Activated CD8-positive, alpha-beta memory T cell treated with anti-CD3 and anti-CD28 coated beads for 4 hours (primary cell): ENCODE measurements at places on chromosomes 7 and 10.

DNA sequence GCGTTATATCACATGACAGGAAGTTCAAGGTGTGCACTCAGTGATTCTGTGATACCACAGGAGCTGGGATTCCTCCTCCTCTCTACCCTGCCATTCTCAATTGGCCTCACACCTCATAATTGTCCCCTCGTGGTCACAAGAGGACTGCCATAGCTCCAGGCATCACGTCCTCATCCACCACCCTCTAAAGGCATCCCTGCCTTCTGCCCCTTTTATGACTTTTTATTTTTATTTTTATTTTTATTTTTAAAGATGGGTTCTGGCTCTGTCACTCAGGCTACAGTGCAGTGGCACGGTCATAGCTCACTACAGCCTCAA is 47.0 kb downstream of the PDGFA start:
- no peak for DNase-seq

DNA sequence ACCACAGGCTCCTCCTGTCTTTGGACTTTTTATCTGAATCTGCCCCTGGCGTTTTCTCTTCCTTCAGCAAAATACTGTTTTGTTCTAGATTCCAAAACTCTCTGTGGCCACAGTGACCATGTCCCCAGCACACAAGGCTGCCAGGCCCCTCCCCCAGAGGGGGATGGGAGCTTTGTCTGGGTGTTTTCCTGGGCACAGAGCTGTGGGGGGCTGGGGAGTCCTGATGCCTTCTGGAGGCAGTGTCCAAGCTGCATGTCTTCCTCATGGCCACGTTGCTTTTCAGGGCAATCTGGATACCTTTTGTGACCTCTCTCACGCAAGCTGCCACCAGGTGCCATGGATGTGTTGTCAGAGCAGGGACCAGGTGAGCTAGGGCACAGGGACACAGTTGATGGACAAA is 26.2 kb downstream of the ANTXRL start:
- no peak for DNase-seq

DNA sequence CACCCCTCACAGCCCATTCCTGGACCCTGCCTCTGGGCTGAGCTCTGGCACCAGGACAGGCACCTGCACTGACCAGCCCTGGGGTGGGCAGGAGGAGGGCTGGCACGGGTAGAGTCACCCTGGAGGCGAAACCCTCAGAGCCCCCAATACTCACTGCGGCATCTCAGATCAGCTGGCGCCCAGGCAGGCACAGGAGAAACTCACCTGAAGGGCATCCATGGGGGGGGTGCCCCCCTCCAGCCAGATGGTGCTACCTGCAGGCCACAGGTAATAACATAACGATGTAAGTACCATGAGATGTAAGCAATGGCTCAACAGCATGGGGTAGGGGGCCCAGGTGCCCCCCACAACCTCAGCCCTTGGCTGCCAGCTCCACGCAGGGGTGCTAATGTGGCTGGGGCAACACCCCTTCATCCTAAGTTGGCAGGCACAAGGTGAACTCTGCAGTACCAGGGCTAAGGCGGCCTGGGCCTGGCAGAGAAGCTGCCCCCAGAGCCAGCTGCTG is 12.1 kb upstream of the PYROXD2 start:
- no peak for DNase-seq

GRCh38 chr10:95290461-95291364 is at the start of gene PDLIM1:
Gene PDLIM1 (minus strand): TSS chr10:95291003. CDS start chr10:95290915, 88 bp downstream.
- DNase-seq = no peak

GRCh38 chr10:71747039-71747531 is 26.2 kb downstream of the VSIR start:
- DNase-seq = no peak

DNA sequence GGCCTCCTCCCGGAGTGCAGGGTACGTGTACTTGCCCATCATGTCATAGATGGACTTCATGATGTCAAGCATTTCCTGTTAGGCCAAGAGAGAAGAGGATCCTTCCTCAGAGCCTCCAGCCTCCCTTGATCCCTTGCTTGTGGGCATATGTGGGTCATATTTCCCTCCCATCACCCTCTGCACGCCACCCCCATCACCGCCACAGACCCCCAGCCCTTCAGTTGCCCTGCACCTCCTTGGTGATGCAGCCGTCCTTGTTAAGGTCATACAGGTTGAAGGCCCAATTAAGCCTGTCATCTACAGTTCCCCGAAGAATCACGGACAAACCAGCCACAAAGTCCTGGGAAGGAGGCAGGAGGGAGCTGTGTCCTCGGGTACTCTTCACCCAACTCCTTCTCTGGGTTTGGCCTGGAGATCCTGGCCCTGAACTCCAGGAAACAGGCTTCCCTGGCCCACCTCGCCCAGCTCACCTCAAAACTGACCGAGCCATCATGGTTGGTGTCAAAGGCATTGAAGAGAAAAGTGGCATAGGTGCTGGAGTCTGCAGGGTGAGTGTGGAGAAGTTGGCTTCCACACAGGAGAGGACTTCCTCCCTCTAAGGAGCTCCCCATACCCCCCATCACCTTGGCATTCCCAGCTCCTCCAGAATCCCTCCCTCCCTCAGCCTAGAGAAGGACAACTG is 9.8 kb upstream of the OGA start:
- DNase-seq = no peak

GRCh38 chr7:132778761-132779160 is 202.5 kb upstream of the PLXNA4 start:
- no peak for DNase-seq

DNA sequence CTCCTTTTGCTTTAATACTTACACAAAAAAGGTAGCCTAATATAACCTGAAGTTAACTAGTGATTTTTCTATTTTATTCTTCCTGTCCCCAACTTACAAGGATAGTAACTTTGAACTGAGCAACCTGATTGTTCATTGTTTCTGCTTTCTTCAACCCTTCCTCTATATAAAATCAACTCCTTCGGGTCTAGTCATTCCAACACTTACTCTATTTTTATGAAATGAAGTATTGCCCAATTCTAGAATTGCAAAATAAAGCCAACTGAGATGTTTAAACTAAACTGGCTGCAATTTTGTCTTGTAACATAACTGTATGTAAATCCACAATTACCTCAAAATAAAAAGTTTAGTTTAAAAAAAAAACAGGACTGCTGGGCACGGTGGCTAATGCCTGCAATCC is 20.3 kb upstream of the DNA2 start:
- no peak for DNase-seq

GRCh38 chr7:134948736-134949135 is 37.6 kb upstream of the AGBL3 start:
- no peak for DNase-seq

DNA sequence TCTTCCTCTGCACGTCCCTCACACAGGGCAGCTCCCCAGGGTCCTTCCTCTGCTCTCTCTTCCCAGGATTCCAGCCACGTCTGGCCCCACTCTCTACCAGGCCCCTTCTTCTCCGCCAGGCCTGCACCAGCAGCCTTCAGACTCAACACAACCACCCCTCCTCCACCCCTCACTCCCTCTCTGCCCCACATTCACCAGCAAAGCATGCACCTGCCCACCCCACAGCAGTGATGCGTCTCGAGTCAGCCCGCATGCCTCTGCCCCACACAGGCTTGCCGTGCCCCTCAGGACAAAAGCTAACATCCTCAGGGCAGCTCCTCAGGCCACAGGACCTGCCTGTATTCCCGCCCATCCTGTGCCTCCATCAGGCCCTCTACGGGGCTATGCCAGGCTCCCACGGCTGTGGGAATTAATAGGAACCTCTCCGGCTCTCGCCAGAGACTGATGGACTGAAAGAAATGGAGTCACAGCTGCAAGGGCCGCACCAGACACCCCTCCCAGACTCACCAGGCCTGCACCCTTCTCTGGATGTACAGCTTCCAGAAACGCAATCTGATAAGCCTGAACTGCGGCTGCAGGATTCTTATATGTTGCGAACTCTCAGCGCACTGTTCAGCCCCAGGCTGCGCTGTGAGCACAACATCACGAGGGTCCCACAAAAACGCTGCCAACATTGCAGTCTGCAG is 100.1 kb downstream of the CYTH3 start:
- DNase-seq = no peak

GRCh38 chr7:134696261-134696660 is 49.6 kb downstream of the BPGM start:
- DNase-seq = no peak

GRCh38 chr7:47979832-47980181 is 392 bp upstream of the HUS1 start:
- no peak for DNase-seq

DNA sequence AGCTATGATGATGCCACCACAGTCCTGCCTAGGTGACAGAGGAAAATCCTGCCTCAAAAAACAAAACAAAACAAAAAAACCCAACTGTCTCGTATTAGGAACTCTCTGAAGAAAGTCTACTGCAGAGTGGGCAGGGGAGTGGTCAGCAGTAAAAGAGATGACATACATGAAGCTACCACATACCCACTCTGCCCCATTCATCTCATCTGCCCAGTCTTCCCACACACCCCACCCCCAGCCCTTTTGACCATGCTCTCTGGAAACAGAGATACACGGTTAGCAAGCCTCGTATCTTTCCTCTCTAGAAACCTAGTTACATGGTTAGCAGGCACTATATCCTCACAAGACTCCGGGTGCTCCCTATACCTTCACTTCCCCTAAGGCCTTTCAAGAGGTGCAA is 8.3 kb downstream of the SLC37A3 start:
- DNase-seq = no peak

- peak; percentile 63 for DNase-seq
Observed at GRCh38 chr10:31928549-31929260, at the start of gene ARHGAP12. Gene ARHGAP12 (minus strand): TSS chr10:31928831. CDS start chr10:31908855, 19,976 bp downstream.

- no peak for DNase-seq
Observed at GRCh38 chr10:11837372-11838161, 14.4 kb downstream of the PROSER2 start.

DNA sequence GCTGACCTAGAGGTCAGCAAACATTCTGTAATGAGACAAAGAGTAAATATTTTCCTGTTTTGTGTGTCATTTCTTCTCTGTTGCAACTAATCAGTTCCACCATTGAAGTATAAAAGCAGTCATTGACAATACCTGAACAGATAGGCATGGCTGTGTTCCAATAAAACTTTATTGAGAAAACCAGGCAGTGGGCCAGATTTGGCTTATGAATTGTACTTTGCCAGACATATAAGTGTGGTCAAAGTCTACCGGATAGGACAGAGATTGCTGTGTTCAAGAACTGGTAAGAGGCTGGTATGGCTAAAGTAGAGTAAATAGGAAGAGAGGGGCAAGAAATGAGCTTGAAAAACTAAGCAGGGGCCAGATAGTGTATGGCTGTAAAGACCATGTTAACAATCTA is 38.3 kb upstream of the TAC1 start:
- DNase-seq = no peak

- no peak for DNase-seq
Observed at GRCh38 chr7:108078211-108078673, 51.9 kb downstream of the LAMB4 start.

DNA sequence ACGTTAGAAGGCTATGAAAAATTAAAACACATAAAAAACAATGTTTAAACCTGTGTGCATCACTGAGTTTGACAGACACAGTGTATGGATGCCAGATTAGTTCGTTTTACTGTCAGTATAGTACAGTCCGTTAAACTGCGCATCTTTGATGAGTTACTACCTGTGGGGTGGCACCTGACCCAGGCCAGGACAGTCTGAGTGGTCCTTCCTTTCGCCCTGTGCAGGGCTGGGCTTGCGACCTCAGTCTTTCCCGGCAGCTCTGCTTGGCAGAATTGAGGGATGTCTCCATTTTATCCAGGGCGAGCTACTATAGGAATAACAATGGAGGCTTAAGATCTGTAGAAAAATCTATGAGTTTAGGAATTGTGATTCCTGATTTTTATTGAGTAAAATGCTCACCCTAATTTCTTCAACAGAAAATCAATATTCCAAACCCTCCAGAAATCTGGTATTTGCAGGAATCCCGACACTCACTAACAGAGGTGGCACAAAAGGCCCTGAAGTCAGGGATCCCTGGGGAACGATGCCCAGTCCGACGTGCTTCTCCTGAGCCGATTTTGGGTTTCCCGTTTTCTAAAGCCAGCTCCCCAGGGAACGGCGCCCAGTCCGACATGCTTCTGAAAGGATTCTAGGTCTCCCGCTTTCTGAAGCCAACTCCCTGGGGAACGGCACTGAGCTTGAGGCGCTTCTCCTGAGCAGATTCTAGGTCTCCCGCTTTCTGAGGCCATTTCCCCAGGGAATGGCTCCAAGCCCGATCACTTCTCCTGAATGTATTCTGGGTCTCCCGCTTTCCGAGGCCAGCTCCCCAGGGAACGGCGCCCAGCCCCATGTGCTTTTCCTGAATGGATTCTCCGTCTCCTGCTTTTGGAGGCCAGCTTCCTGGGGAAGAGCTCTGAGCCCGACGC is 377.6 kb downstream of the DNAJB6 start:
- DNase-seq = no peak

GRCh38 chr7:154997840-154998370 is 5.0 kb downstream of the PAXIP1 start:
- DNase-seq = no peak

GRCh38 chr7:150340875-150341262 is 560 bp downstream of the RARRES2 start:
- no peak for DNase-seq

GRCh38 chr10:43409385-43410109 is 561 bp upstream of the HNRNPF start:
- DNase-seq = no peak

DNA sequence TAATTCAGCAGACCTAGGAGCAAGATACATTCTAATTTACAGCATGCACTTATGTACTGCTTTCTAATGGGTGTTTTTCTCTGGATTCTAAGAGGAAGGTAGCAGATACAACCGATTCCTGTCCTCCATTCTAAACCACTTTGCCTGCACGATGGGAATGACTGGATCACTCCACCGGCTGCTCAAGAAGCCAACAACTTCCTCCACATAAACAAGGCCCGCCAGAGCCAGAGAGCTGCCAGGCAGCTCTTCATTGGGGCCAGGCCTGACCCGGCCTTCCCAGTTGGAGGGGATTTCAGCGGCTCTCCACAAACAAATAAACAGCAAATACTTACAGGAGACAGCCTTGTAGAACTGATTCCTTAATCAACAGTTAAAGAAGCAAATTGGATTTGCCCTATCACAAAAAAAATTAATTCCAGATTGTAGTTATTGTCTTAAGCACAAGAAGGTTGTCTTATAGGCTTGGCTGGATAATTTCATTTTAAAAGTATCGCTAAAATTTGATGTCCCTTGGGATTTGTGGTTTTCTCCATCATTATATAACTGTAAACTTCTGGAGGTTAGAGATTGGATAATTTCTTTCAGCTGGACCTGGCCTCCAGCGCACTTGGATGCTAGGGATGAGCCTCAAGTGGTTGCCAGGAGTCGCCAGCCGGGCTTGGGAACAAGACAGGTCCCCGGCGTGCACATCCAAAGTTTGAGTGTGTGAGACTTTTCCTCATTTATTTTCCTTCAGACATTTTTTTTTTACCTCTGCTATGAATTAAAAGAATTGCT is 20.9 kb downstream of the EBF3 start:
- no peak for DNase-seq

- no peak for DNase-seq
Observed at GRCh38 chr7:50327443-50327842, 22.9 kb downstream of the IKZF1 start.

DNA sequence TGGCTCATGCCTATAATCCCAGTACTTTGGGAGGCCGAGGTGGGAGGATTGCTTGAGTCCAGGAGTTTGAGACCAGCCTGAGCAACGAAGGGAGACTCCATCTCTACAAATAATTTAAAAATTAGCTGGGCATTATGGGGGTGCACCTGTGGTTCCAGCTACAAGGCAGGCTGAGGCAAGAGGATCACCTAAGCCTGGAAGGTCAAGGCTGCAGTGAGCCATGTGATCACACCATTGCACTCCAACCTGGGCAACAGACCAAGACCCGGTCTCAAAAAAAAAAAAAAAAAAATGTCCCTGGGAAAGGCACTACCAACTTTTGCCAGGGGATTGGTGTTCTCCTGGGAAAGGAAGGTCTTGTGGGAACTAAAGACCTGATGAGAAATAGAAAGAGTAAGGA is 134.2 kb upstream of the AUTS2 start:
- no peak for DNase-seq
